Naive B cell (primary cell): ENCODE measurements at places on chromosomes 16 and 17.

GRCh38 chr17:66547151-66547865 lies 244.9 kb downstream of the PRKCA start:
- H3K4me3 ChIP-seq: no peak overlapping the region
- no peaks in the 10 kb centered on the region for H3K27me3 ChIP-seq
- no peaks in the 10 kb centered on the region for H3K4me1 ChIP-seq
- H3K36me3 ChIP-seq: peaks cover 14% of the 10 kb centered on the region

DNA sequence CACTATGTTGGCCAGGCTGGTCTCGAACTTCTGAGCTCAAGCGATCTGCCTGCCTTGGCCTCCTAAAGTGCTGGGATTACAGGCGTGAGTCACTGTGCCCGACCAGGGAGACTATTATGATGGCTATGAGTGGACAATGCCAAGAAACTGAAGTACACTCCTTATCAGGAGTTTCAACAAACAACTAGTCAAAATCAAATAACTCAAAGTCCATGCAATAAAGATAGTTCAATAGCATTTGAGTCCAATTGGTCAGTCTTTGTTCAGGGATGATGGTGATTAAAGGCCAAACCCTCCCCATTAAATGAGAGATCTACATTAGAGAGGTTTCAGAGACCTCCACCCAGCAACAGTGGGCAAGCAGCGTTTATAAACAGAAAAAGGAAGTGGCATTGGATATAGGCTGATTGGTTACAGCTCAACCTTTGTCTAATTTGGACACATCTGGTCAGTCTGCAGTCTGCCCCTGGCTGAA lies 8.0 kb downstream of the CHST5 start:
- H3K4me3 ChIP-seq: no peak overlapping the region
- DNase-seq: no peak
- H3K36me3 ChIP-seq: no peaks in the 10 kb centered on the region
- H3K27me3 ChIP-seq: no peaks in the 10 kb centered on the region
- no peaks in the 10 kb centered on the region for H3K4me1 ChIP-seq

GRCh38 chr17:67566656-67567055 lies 151.1 kb upstream of the NOL11 start:
- H3K27ac ChIP-seq: no peak overlapping the region
- DNase-seq: no peak
- no peaks in the 10 kb centered on the region for H3K36me3 ChIP-seq

DNA sequence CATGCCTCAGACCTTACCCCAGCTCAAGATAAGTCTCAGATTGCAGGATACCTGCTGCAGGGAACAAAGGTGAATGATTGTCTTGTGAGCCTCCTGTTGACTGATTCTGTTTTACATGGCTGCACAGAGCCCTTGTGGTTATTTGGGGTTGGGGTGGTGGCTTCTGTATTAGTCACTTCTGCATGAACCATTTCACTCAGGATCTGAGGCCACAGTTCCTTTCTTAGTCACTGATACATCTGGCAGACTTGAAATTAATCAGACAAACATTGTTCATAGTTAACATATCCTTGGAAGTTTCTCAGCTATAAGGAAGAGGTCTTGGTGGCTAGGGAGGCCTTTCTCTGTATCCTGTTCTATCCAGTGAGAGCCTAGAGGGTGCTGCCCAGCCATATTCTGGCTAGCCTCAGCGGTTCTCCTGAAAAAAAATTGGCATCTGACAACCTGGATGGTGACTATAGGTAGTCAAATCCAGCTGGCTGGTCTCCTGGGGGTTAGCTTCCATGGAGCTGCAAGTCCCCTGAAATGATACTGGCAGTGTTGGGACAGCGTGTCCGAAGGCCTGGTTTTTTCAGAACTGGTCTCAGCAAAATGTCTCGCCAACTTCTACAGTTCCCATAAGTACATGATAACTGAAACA lies 8.4 kb upstream of the PLK1 start:
- H3K36me3 ChIP-seq: peaks cover 39% of the 10 kb centered on the region
- H3K4me3 ChIP-seq: no peak overlapping the region
- H3K27ac ChIP-seq: no peak overlapping the region
- H3K27me3 ChIP-seq: no peaks in the 10 kb centered on the region
- DNase-seq: peak; percentile 7

DNA sequence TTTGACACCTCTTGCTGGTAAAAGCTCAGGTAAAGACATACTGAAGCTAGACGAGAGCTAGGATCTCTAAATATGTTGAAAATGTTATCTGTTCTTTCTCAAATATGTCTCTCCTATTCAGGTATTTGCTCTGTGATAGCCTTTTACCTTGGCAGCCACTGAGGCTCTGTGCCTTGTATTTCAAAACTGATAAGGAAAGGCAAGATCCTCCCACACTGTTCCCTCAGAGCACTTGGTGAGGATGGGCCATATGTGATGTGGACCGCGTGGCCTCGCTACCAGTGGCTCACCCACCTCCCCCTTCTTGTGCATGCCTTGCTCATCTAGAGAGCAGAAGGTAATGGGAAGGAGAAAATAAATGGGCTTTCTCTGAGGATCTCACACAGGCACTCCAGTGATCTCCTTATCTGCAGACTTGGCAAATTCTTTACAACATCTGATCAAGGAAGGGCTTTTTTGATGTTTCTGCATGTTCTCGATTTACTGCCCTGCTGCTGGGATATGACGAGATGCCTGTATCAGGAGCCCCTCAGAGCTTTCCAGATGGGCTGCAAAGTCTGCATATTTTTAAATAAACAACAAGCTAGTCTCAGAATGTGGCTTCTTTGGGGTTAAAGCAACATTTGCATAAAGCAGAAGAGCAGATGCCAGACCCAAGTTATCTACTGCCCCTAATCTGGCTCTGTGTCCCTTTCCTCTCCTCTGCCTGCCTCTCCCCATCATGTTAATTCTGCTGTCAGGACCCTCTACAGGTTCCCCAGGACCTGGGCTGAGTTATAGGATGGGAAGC lies 16.9 kb downstream of the HOXB1 start:
- peaks cover 13% of the 10 kb centered on the region for H3K4me1 ChIP-seq
- H3K36me3 ChIP-seq: no peaks in the 10 kb centered on the region
- H3K27me3 ChIP-seq: peaks cover 79% of the 10 kb centered on the region
- no peak overlapping the region for H3K4me3 ChIP-seq

DNA sequence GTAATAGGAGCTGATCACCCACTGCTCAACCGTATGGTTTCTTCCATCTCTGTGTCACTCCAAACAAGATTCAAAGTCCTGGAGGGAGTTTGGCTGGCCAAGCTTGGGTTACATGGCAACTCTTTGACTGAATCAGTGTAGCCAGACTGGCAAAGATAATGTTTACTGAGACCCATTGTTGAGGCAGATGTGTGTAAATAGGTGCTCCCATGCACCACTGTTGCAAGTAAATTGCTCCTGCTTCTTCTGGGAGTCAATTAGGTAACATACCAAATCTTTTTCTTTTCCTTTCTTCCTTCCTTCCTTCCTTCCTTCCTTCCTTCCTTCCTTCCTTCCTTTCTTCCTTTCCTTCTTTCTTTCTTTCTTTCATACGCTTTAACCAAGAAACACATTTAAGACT lies 86.3 kb upstream of the DHX40 start:
- H3K27me3 ChIP-seq: peaks cover 16% of the 10 kb centered on the region
- no peaks in the 10 kb centered on the region for H3K4me1 ChIP-seq
- DNase-seq: no peak
- H3K36me3 ChIP-seq: no peaks in the 10 kb centered on the region

DNA sequence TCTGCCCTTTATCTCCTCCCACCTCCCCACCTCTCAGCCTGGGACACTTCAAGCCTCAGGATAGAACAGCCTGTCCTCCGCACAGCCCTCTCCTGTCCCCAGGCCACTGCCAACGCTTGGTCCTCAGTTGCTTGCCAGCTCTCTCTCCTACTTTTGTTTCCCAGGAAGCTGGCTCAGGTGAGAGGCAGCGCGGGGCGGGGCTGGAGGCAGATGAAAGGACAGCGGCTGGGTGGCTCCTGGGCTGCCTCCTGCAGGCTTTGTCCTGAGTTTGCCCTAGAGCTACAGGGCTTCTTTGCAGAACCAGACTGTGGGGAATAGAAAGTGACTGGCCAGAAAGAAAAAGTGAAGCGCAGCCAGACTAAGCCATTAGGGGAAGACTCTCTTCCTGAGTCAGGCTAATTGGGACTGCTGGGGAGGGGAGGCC lies 48.2 kb upstream of the CDC42EP4 start:
- H3K4me3 ChIP-seq: no peak overlapping the region
- DNase-seq: no peak
- no peaks in the 10 kb centered on the region for H3K27me3 ChIP-seq
- H3K4me1 ChIP-seq: no peaks in the 10 kb centered on the region
- peaks cover 13% of the 10 kb centered on the region for H3K36me3 ChIP-seq

DNA sequence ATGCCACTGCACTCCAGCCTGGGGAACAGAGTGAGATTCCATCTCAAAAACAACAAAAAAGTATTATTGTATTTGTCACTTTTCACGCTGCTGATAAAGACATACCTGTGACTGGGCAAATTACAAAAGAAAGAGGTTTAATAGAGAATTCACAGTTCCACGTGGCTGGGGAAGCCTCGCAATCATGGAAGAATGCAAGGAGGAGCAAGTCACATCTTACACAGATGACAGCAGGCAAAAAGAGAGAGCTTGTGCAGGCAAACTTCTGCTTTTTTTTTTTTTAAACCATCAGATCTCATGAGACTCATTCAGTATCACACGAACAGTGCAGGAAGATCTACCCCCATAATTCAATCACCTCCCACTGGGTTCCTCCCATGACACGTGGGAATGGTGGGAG lies 41.5 kb upstream of the ETV4 start:
- no peak overlapping the region for H3K4me3 ChIP-seq
- no peak for DNase-seq
- no peaks in the 10 kb centered on the region for H3K36me3 ChIP-seq
- no peaks in the 10 kb centered on the region for H3K4me1 ChIP-seq
- no peak overlapping the region for H3K27ac ChIP-seq

DNA sequence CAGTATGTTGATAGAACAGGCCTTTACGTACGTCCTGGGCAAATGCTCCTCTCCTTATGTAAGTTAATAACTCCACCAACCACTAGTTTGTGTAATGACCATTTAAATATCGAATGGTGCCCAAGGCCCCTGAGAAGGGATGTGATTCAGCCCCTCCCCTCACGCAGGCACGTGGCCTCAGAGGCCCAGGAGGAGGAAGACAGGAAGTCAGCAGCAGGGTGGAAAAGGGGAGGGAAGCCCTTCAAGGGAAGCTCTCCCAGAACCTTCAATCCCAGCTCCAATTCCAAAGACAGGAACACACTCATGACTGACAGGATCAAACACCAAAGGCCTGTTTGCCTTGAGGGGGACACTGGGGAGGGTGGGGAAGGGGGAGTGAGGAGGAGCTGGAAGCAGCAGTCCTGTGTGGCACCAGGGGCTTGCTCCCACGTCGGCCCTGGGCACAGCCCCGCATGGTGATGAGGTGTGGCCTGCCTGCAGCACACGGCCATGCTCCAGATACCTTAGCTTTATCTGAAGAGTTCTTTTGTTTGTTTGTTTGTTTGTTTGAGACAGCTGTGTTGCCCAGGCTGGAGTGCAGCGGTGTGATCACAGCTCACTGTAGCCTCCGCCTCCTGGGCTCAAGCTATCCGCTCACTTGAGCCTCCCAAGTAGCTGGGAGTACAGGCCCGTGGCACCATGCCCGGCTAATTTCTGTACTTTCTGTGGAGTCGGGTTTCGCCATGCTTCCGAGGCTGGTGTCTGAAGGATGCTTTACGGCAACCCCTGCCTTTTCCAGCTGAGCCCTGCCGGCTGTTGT lies 105.0 kb downstream of the ZNF778 start:
- no peaks in the 10 kb centered on the region for H3K36me3 ChIP-seq
- no peak overlapping the region for H3K4me3 ChIP-seq
- no peaks in the 10 kb centered on the region for H3K27me3 ChIP-seq

- peaks cover 75% of the 10 kb centered on the region for H3K4me1 ChIP-seq
- DNase-seq: peak; percentile 98
- H3K4me3 ChIP-seq: peak overlapping the region; percentile 85
- no peaks in the 10 kb centered on the region for H3K27me3 ChIP-seq
Observed at GRCh38 chr17:7842380-7843256, 8.6 kb downstream of the KDM6B start.

DNA sequence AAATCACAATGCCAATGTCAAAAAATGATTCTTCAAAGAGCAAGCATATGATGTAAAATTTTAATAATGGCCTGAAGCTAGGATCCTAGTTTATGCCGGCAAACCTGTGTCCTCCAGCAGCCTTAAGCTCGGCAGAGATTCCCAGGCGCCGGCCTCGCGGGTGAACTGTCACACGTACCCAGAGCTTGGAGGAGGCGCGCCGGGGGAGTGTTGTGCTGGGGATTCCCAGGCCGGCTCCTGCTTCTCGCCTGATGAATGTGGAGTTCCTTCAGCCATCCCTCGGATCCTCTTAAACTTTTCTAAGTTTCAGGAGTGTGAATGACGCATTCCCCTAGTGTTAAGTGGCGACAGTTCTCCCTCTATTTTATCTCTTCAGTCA lies 19.1 kb upstream of the NTN1 start:
- H3K27ac ChIP-seq: no peak overlapping the region
- peaks cover 58% of the 10 kb centered on the region for H3K27me3 ChIP-seq
- H3K4me3 ChIP-seq: peak overlapping the region; percentile 52
- no peak for DNase-seq
- H3K36me3 ChIP-seq: no peaks in the 10 kb centered on the region

DNA sequence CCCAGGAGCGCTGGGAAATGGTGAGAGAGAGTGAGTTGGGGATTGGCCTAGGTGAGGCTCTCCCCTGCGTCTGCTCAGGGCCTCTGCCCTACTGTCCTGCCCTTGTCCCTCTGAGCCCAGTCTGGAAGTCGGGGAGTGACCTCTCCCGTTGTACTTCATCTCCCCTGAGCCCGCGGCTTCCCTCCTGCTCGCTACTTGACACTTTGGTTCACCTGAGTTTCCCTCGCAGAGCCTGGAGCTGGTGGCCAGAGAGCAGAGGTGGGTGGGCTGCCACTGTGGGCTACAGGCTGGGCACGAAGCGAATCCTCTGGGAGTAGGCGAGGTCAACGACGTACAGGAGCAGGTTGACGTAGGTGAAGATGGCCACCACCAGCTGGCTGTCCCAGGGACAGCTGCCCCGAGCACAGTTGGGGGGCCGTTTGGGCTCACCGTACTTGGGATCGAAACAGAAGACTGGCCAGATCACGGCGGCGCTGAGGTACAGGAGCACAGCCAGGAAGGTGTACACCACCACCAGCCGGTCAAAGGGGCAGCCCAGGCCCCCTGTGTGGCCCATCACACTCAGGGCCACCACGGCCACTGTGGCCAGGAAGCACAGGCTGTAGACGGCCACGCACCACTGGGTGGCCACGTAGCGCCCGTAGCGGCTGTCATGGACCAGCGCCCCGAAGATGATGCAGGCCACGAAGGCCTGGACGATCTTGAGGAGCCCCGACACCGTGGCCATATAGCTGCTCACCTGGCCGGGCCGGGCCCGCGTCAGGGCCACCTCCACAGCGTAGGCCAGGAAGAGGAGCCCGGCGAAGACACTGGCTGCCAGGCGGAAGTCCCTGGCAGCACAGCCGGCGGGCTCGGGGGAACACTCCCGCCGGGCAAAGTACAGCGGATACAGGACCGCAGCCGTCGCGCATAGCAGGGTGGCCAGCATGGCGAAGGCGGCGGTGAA lies 3.7 kb upstream of the PYCR1 start:
- H3K4me1 ChIP-seq: peaks cover 7% of the 10 kb centered on the region
- H3K4me3 ChIP-seq: no peak overlapping the region
- H3K27ac ChIP-seq: no peak overlapping the region
- no peak for DNase-seq

- H3K4me3 ChIP-seq: no peak overlapping the region
- H3K4me1 ChIP-seq: no peaks in the 10 kb centered on the region
- no peak for DNase-seq
Observed at GRCh38 chr17:41402161-41402560, 4.8 kb upstream of the KRT31 start.
